ENCODE measurements at places on chromosomes 6 and 20. TPM values are rescaled to one million over a fixed set of nuclear protein-coding genes. Genes with fewer than 3 reads are reported as not detected.

FBXO5 gene
- 13.1 TPM for polyA plus RNA-seq

NPEPL1 gene
- polyA plus RNA-seq, result 3.6 TPM

SEMG1 gene
- polyA plus RNA-seq, result not detected

LTB gene
- not detected for polyA plus RNA-seq

MTFR2 gene
- polyA plus RNA-seq, result 3.3 TPM

DNA sequence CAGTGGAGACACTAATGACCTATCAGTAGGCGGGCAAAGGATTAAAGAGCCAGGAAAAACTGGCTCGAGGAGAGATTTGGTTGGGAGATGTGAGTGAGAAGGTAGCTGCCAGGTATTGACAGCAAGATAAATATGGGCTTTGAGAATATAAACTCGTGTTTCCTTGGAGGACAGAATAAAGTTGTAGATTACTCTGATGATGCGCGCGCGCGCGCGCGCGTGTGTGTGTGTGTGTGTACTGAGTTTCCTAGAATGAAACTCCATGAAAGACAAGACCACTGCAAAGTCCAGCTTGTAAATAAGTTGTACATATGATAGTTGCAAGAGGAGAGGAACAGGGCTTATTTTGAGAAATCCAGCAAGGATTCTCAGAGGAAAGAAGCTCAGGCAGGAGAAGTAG is 13.3 kb upstream of the TREM2 start:
- no peak for DNase-seq

DNA sequence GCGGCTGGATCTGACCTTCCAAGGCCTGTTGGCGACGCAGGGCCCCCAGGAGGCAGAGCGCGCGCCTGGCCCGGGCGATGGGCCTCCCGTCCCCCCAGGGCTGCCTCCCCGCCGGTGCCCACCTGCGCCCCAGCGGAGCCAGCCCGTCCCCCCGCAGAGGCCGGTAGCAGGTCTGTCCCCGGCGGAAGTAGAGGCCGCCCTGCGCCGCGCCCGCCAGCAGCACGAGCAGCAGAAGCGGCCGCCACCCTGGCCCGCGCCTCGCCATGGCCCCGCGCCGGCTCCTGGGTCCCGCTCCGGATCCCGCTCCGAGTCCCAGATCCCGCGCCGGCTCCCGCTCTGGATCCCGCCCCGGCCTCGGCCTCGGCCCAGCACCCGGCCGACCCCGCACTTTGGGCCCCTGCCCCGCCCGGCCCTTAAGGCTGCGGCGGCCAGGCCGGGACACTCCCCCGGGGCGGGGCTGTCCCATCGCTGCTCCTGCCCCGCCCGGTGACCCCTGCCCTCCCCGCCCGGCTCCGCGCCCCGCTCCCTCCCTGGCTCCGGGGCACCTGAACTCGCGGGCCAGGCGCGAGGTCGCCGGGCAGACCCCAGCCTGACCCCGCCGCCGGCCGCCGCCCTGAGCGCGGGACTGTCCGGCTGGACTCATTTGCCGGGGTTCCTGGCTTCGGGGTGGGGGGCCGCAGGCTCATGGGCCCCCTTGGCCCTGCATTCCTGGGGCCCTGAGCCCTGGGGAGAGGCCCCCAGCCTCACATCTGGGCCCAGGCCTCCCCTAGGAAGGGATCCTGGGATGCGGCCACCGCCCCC is at the start of gene CTSZ:
Gene CTSZ (minus strand): TSS at position 391 of the 801 bp plus-strand sequence. CDS start 126 bp downstream, at position 265.
- DNase-seq, result no peak

- DNase-seq, result no peak
These were observed 72.2 kb downstream of the PLCB4 start for GRCh38 chr20:9141070-9141469.

Measured in AG04450 (cell line).